ENCODE measurements at places on chromosomes 13 and 19. TPM values are rescaled to one million over a fixed set of nuclear protein-coding genes. Genes with fewer than 3 reads are reported as not detected.

The COL4A1 gene
- 66.5 TPM for total RNA-seq

The NLRP4 gene
- total RNA-seq = 4.7 TPM

The CNN1 gene
- 0.21 TPM for total RNA-seq

The ADGRE3 gene
- total RNA-seq = not detected

The MEDAG gene
- total RNA-seq = not detected

The POLR1D gene
- total RNA-seq = 125 TPM

The RANBP3 gene
- 54.2 TPM for total RNA-seq

The IGSF23 gene
- not detected for total RNA-seq

The YJU2 gene
- 28.9 TPM for total RNA-seq

The GIPC3 gene
- not detected for total RNA-seq

The LMTK3 gene
- total RNA-seq = 0.43 TPM

The GJB6 gene
- total RNA-seq = not detected

The IGFL1 gene
- not detected for total RNA-seq

The FFAR3 gene
- 0.21 TPM for total RNA-seq

The CAPN12 gene
- total RNA-seq = not detected

The FREM2 gene
- 0.46 TPM for total RNA-seq

The PABPC3 gene
- total RNA-seq = 0.06 TPM

The CEACAM3 gene
- total RNA-seq = not detected

The TOMM40 gene
- total RNA-seq = 59.0 TPM

The PRR12 gene
- 1.0 TPM for total RNA-seq

The DHDH gene
- 0.27 TPM for total RNA-seq

The PGLYRP2 gene
- total RNA-seq = not detected

The IZUMO2 gene
- not detected for total RNA-seq

The CCNE1 gene
- total RNA-seq = 50.1 TPM

The DNAAF3 gene
- total RNA-seq = 7.0 TPM

The RFPL4AL1 gene
- total RNA-seq = not detected

The ZNF540 gene
- 0.46 TPM for total RNA-seq

The ZNF91 gene
- 8.2 TPM for total RNA-seq

The ZNF468 gene
- 12.7 TPM for total RNA-seq

The PSG1 gene
- total RNA-seq = not detected

The CYP4F8 gene
- not detected for total RNA-seq

The ZNF345 gene
- total RNA-seq = 0.08 TPM

The RAVER1 gene
- 8.2 TPM for total RNA-seq

The SYT3 gene
- total RNA-seq = 4.5 TPM

The ZAR1L gene
- total RNA-seq = not detected

The CBARP gene
- total RNA-seq = 1.2 TPM

The ZNF653 gene
- 9.8 TPM for total RNA-seq

The RGS9BP gene
- total RNA-seq = 0.45 TPM

The SOHLH2 gene
- 0.33 TPM for total RNA-seq

The PLPPR3 gene
- total RNA-seq = not detected

The HPN gene
- total RNA-seq = not detected

Data from H4 (cell line).